ENCODE measurements at places on chromosomes 6 and 20.

DNA sequence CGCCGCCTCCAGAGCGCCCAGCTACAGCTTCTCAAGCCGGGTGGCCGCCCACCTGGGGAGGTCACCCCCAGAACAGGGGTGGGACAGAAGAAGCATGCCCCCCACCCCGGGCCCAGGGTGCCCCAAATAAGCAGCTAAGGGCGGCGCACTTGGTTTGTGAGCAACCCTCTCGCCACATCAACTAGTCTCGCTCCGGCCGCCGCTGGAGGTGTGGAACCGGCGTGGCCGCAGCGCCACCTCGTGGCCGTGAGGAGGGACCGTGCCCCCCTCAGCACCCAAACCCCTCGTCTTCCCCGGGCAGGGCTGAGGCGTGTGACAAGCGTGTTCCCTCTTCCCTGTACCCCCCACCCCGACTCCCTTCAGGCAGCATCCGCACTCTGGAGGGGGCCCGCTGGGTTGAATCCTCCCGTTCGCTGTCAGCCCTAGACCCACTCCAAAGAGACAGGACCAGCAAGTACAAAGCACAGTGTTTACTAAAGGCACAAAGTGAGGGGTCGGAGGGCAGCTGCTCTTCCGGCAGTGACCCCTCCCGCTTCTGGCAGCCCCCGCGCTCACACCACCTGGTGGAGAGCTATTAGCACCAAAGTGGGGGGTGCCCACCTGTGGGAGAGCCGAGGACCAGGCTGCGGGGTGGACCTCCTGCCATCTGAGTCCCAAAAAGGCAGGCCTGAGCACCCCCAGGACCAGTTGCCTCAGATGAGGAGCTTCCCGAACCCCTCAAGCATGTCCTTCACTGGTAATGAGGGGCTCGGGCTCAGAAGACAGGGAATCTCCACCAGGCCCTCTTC, 45.4 kb downstream of the MDFI start:
- no peak for DNase-seq

- no peak for DNase-seq
These were observed 1067.9 kb upstream of the MAP3K7 start for GRCh38 chr6:91654793-91655192.

DNA sequence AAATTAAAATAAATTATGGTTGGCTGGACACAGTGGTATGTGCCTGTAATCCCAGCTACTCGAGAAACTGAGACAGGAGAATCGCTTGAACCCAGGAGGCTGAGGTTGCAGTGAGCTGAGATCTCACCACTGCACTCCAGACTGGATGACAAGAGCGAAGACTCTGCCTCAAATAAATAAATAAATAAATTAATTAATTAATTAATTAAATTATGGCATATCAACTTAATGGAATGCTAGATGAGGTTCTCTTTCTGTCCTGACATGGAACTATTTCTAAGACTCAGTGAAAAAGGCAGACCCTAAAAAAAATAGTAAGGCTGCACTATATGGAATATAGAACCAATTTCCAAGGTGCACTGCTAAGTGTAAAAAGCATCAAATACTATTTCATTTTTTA, 4.8 kb downstream of the SRPK1 start:
- no peak for DNase-seq

GRCh38 chr20:21677781-21678180, 27.7 kb upstream of the PAX1 start:
- no peak for DNase-seq

DNA sequence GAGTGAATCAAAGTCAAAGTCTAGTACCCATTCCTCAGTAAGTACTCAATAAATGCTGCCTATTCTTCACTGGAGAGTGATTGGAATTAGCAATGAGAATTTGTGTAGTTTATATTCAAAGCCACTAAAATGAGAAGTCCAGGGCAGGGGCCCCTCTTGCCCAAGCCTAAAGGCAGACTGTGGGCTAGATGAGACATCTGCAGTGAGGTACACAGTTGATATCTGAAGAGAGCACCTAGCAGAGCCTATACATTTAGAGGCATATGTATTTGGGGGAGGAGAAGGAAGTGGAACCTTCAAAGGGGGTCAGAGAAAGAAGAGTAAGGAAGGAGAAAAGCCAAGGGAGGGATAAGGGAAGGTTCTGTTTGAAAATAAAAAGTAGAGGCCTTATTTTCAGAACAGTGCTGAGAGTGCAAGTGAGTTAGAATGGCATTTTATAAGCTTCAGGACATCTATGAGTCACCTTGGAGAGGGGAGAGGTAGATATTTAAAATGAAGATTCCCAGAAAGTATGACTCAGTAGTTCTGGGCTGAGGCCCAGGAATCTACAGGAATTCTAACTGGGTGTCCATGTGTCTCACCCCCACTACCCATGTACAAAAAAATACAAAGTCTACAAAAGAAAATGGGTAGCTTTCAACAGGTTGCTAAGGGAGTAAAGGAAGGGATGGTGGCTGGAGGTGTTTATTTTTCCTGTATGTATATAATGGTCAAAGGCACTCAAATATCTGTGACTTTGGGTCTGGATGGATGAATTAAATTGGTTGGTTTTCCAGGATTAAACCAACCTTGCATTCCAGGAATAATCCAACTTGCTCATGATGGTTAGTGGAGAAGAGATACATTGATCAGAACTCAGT, 135.1 kb downstream of the ZFP64 start:
- no peak for DNase-seq

DNA sequence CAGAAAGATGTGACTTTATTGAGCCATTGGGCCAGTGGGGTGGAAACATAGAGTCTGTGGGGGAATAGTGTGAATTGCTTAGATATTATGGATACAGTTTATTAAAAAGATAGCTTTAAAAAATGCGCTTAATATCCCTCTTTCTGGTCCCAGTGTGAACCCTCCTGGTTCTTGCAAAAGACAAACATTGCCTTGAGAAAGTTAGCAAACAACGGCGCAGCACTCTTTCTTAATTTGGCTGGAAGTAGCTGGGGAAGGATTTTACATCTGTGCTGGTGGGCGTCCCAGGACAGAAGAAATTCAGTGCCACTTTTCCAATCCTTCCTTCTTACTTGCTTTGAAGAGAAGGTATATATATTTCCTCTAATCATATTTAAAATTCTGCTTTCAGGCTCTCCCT, 191.4 kb upstream of the ZFP64 start:
- no peak for DNase-seq

DNA sequence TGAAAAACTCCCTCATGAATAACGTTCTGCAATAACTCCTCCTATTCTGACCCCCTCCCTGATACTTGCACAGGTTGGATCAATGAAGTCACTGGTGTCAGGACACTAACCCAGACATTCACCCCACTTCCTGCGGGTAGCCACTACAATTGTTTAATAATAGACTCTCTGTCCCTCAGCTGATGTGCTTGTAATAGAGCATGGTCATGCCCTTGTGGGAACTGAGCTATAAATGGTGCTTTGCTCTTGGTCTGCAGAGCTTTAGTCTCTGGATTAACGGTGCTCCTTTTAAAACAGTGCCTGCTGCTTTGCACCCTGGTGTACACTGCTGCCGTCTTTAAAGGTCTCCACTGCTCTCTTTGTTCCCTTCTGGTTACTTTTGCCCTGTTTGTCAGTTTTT, 127.3 kb downstream of the BACH2 start:
- no peak for DNase-seq

GRCh38 chr20:10505827-10506226, 70.7 kb downstream of the SLX4IP start:
- no peak for DNase-seq

GRCh38 chr20:50848341-50848808, 53.5 kb downstream of the BCAS4 start:
- no peak for DNase-seq

GRCh38 chr6:35305117-35305516, 7.5 kb downstream of the DEF6 start:
- no peak for DNase-seq

DNA sequence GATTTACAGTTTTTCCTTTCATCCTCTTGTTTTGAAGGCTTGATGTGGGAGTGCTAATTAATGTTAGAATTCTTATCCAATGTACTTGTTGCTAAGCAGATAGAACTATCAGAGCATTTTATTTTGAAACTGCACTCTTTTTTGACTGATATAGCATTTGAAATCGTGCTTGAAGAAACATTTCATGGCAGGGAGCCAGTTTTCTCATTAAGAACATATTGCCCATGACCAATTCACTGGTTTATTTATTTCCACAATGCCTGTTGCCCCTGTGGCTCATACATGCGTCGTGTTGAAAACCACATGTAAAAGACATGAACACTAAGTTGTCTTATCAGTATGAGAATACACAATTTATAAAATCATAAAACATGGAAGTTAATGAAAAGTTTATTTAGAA, 479.7 kb upstream of the FLRT3 start:
- no peak for DNase-seq

GRCh38 chr20:14406495-14406894, 69.1 kb upstream of the FLRT3 start:
- no peak for DNase-seq

DNA sequence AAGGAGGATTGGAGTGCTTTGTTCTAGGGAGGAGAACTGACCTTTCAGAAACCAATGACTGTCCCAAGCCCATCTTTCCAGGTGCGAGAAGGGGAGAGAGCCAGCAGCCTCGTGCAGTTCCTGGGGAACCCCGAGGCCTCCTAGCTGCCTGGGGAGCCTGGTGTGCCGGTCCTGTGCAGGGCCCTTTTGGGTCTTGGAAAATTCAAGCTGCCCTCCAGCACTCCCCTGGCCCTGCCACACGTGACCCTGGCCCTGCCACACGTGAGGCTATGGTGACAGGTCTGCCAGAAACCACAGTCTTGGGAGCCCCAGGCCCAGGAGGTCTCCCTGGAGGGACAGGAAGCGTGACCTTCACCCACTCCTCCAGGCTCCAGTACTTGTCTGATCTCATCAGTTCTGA, 15.7 kb downstream of the IP6K3 start:
- no peak for DNase-seq

DNA sequence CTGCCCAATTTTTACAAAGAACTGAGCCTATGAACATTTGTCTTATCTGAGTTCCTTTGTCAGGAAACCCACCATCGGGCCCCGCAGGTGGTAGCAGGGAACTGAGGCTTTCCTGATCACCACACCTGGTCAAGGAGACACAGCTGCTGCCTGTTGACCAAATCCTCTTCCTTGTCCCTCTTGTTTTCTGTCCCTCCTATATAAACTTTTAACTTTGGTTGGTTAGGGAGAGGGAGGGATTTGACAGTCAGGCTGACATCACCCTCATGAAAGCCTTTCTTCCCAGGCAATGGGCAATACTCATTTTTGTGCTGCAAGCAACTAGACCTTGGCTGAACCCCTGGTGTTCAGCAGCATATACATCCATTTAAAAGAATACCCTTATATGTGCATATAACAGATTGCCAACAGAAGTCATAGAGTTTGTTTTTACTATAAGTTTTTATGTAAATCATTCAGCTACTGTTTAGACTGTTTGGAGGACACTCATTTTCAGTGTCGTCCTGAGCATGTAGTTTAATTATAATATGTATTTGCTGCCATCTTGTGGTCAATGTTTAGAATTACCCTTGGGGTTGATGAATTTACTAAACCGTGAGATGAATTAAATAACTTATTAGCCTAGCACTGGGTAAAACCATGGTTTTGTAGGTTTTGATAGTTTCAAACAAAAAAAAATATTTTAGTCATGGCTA, 17.0 kb downstream of the CRISP1 start:
- peak; percentile 41 for DNase-seq

- no peak for DNase-seq
These were observed 79.4 kb downstream of the IRF4 start for GRCh38 chr6:470901-471448.

DNA sequence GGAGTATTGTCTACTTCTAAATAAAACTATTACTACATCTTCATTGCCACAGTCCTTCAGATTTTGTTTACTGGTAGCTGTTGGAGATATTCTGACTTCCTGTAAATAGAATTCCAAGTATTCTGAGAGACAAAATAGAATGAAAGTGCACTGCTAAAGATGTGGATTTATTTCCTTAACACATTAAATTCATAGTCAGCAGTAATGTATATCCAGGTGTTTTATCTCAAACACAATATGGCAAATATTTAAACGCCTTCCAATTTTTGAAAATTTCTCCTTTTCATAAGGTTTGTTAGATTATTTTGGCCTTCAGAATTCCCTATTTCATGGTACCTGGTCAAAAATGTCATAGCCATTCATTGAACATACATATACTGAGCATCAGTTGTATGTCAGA, 84.3 kb upstream of the MEI4 start:
- no peak for DNase-seq

- no peak for DNase-seq
These were observed at the start of gene C6orf62 for GRCh38 chr6:24719125-24719971. Gene C6orf62 (minus strand): TSS chr6:24719154. CDS start chr6:24718668, 486 bp downstream.

DNA sequence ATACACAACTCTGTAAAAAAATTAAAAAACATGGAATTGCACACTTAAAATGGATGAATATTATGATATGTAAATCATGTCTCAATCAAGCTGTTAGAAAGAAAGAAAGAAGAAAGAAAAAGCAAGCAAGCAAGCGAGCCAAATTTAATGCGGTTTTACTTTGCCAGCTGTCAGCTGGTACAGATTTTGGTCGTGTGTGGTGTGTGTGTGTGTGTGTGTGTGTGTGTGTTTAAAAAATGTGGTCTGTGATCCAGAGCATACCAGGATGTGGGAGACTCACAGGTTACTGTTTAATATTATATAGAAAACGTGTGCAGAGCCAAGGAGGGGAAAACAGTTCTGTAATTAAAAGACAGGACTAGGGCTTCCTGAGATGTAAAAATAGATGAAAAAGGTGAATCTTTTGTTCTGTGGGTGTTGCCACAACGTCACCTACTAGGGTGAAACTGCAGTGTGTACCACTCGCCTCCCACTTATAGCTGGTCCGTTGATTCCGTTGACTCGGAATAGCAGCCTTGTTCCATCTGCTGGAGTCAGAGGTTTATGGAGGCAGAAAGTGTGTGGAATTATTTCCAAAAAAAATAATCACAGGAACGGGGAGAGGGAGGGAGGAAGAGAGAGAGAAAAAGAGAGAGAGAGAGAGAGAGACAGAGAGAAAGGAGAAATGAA, 197.7 kb downstream of the BCAS1 start:
- no peak for DNase-seq

DNA sequence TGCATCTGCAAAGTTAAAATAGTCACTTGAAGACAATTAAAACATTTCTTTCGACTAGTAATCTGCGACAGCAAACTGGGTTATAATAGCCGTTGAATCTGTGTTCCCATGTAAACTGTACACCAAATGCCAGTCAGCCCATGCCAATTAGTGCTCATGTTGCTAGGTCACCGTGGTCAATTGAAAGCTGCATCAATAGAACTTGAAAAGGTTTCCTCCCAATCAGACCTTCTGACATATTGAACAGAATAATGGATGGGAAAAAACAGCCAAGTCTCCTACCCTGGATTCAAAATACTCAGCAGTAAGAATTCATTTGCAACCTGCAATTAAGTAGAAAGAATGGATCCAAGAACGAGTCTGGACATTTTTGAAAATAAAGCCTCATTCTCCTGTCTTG, 11.2 kb downstream of the NKX2-4 start:
- no peak for DNase-seq

DNA sequence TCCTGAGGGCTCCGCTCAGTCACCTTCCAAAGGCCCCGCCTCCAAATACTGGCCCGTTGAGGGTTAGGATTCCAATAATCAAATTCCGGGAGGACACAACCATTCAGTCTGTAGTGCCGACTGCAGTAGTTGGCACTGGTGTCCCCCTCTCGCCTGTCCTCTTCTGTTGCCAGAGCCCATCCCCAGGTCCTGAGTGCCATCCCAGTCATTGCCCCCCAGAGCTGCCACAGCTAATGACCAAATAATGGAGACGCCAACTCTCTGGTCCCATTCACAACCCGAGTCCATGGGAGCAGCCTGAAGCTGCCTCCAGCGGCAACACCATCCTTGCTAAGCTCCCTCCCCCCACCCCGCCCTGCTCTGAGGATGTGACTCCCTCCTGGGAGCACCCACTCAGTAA, 115.9 kb downstream of the JPH2 start:
- DNase-seq, result no peak

Data from DMS79 (cell line).